MG63 (cell line): ENCODE measurements at places on chromosomes 13 and 19. TPM values are rescaled to one million over a fixed set of nuclear protein-coding genes. Genes with fewer than 3 reads are reported as not detected.
A peak's percentile ranks its signal among the peaks of the same experiment; 100 is the strongest.

DNA sequence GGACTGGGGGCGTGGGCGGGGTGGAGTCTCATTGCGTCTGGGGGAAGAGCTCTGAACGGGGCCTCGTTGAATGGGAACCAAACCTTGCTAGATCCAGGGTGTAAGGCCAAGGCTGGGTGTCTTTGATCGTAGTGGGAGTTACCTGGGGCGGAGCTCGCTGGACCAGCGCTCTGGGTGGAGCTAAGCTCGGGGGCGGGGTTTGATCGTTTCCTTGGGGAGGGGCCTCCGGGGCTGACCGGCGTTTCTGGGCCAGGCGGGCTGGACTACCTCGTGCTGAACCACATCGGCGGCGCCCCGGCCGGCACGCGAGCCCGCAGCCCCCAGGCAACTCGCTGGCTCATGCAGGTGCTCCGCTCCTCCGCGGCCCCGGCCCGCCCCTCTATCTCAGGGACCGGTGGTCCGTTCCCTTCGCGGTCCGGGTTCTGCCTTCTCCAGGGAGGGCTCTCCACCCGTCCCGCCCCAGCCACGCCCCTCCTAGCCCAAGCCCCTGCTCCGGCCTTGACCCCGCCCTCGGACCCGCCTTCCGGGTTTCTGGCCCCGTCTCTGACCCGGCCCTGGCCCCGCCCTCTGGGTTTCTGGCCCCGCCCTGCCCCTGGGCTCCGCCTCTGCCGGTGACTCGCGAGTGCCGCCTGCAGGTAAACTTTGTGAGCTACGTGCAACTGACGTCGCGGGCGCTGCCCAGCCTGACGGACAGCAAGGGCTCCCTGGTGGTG lies 3.3 kb upstream of the RPL36 start:
- peak; percentile 89 for DNase-seq

DNA sequence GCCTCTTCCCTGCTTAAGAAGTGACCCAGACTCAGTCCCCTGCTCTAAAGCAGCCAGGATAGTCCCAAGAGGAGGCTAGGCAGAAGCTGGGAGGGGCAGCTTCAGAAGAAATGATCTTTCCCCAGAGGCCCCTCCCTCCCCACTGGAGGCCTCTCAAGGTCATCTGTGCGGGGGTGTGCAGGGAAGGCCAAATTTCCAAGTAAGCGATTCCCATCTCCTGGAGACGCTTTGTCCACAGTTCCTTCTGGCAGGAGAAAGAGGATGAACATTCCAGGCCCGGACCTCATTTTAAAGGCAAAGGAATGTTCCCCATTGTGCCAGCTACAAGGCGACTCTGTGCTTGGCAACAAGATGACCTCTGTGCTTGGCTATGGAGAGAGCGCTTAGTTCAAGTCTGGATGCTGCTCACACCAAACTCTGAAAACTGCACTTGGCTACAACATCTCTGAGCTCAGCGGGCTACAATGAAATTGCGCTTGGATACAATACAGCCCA lies 23.5 kb downstream of the COL5A3 start:
- DNase-seq = peak; percentile 92

Gene AKAP11
- 8.4 and 17.3 TPM in 2 replicates for total RNA-seq

- no peak for DNase-seq
Observed at GRCh38 chr13:37701306-37701705, 102.7 kb upstream of the POSTN start.

Gene NCCRP1
- not detected in 2 replicates for total RNA-seq

GRCh38 chr19:48456864-48457263 lies 1.5 kb downstream of the KCNJ14 start:
- DNase-seq = no peak
